ENCODE measurements at places on chromosomes 4 and X.

DNA sequence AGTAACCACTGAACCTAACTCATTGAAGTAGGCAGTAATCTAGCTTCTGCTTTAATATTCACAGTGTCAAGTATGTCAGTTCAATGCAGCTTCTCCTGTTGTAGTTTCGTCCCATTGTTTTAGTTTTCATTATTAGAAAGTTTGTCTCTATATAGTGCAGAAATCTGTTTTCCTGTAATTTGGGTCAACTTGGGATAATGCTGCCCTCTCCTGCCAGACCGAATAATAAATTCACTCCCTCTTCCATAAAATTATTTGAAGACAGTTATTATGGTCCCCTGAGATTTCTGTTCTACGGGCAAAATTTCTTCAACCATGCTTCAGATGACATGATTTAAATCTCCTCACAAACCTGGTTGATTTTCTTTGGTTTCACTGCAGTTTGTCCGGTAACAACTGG is 4.6 kb upstream of the LUZP4 start:
- DNase-seq: no peak

DNA sequence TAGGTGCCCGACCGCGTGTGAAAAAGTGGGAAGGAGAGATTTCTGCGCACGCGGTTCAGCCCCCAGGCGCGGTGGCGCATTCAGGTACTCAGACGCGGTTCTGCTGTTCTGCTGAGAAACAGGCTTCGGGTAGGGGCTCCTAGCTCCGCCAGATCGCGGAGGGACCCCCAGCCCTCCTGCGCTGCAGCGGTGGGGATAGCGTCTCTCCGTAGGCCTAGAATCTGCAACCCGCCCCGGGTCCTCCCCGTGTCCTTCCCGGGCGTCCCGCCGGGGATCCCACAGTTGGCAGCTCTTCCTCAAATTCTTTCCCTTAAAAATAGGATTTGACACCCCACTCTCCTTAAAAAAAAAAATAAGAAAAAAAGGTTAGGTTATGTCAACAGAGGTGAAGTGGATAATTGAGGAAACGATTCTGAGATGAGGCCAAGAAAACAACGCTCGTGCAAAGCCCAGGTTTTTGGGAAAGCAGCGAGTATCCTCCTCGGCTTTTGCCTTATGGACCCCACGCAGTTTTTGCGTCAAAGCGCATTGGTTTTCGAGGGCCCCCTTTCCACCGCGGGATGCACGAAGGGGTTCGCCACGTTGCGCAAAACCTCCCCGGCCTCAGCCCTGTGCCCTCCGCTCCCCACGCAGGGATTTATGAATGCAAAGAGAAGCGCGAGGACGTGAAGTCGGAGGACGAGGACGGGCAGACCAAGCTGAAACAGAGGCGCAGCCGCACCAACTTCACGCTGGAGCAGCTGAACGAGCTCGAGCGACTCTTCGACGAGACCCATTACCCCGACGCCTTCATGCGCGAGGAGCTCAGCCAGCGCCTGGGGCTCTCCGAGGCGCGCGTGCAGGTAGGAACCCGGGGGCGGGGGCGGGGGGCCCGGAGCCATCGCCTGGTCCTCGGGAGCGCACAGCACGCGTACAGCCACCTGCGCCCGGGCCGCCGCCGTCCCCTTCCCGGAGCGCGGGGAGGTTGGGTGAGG is 3.7 kb downstream of the SHOX start:
- DNase-seq: no peak

DNA sequence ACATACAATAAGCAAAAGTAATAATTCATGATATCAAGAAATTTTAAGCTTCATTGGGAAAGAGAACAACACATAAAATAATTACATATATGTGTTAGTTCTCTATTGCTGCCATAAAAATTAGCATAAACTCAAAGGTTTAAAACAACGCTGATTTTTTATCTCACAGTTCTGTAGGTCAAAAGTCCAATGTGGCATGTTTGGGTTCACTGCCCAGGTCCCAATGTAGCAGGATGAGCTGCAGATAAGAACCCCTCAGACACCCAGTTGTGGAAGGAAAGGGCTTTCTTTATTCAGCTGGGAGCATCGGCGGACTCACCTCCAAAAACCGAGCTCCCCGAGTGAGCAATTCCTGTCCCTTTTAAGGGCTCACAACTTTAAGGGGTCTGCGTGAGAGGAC is 13.1 kb upstream of the MAGEB16 start:
- DNase-seq: no peak

GRCh38 chr4:144090744-144091143 is 49.8 kb downstream of the GYPA start:
- DNase-seq: no peak

GRCh38 chrX:55648434-55648833 is 25.2 kb downstream of the FOXR2 start:
- DNase-seq: no peak

Data from hematopoietic multipotent progenitor cell treated with erythropoietin and hydrocortisone succinate and interleukin-3 and kit ligand, for 6 days (in vitro differentiated cells).